ENCODE measurements at places on chromosomes 12 and 14.

DNA sequence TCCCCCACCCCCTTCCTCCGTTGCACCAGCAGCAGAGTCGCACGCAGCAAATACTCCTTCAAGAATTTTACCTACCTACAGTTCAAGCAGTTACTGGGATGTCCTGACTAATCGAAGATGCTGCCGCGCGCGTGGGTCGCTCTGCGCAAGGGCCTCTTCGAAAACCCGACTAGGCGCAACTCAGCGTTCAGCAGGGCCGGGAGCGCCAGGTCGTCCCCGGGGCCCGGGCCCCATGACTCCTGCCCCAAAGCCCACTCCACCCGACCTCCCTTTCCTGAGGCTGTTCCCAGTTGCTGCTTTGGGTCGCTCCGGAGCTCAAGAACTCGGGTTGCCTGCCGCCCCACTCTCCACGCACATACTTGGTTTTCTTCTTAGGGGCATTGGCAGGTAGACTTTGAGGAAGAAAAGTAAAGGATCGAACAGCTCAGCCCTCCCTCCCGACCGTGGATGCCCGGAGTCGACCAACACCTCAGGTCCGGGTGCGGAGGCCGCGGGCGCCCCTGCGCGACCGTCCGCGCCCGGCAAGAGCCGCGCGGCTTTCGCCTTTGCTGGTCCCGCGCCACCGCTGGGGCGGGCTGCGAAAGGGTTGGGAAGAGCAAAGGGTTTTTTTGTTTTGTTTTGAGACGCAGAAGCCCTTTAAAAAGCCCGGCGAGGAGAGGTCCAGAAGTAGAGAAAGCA is 1.9 kb downstream of the BMP4 start:
- no peak for DNase-seq

DNA sequence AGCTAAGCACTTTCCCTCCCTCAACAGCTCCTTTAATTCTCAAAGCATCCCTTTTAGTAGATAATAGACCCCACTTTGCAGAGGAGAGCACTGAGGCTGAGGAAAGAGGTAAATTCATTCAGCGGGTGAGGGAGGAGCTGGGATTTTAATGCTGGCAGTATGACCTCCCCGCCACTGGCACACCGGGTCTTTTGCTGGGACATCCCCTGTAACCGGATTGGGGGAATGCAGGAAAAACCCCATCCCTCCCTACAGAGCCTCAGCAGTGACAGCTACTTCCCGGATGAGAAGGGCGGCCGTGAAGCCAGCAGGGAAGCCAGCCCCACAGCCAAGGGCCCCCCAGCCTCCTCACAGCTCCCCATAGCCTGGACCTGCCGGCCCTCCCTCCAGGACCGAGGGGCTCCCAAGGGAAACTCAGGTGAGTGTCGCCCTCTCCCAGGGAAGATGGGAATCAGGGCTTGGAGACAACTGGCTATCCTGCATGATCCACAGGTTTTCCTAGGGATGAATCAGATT is 12.1 kb downstream of the ZBTB39 start:
- no peak for DNase-seq

GRCh38 chr12:31321186-31321896 is 4.6 kb downstream of the SINHCAF start:
- DNase-seq, result no peak

DNA sequence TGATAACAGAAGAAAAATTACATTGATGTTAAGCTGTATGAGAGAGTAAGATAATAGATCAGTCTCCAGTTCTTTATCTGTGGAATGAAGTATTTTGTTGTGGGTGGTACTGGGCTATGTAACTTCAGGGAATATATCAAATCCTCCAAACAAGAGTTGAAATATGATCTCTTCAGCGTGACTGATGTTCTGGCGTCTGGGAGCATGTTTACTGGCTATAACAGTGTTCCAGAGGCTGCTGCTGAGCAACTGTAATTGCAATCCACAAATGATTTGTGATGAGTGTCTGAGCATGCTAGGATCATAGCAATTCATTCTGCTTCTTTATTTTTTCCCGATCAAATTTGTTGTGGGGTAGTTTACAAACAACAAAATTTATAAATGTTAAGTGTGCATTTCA is 18.6 kb upstream of the CCDC198 start:
- DNase-seq, result no peak

- DNase-seq, result peak; percentile 70
Measured at GRCh38 chr12:67572492-67572891, 76.1 kb upstream of the DYRK2 start.

- no peak for DNase-seq
Measured at GRCh38 chr14:26856876-26857518, 259.2 kb upstream of the NOVA1 start.

GRCh38 chr12:99235381-99235780 is 412.2 kb upstream of the GARIN6 start:
- DNase-seq, result no peak

- no peak for DNase-seq
Measured at GRCh38 chr12:13594731-13595514, 386.5 kb downstream of the GRIN2B start.

DNA sequence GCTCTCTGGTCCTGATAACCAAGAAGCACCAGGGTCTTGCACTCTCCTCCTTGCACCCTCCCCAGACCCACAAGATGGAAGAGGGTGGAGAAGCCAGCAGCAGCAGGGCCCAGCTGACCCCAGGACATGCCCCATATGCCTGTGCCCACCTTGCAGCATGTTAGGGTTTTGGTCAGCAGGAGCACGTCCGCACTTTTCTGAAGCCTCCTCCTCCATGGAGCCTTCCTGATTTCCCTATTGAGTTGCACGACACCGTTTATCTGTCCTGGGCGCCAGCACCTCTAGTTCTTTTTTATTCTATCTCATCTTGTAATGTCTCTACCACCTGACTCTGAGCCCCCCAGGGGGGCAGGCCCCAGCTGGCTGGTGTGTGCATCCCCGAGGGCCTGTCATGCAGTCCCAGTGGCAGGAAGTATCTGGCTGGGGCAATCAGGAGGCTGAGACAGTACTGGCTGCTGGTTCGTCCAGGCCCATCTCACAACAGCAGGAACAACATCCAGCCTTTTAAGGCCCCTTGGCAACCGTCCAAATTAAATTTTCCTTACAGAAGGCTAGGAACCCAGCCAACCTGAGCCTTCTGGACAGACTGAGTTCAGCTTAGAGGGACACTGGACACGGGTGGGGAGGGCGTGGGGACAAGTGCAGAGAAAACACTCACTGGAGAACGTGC is 39.6 kb downstream of the CCDC85C start:
- DNase-seq, result peak; percentile 89

- DNase-seq, result no peak
Measured at GRCh38 chr12:29133181-29133580, 15.9 kb upstream of the FAR2 start.
